Forelimb muscle (tissue), 1 donor: ENCODE measurements at places on chromosomes 2 and 18. TPM values are rescaled to one million over a fixed set of nuclear protein-coding genes. Genes with fewer than 3 reads are reported as not detected.
A peak's percentile ranks its signal among the peaks of the same experiment; 100 is the strongest.

FAM110C gene
- polyA plus RNA-seq, result 1.8 TPM

SCYGR6 gene
- polyA plus RNA-seq, result not detected

SULT1C4 gene
- polyA plus RNA-seq, result 16.6 TPM

GAD1 gene
- polyA plus RNA-seq, result 0.83 TPM

ESPNL gene
- polyA plus RNA-seq, result 2.6 TPM

SCLY gene
- 8.0 TPM for polyA plus RNA-seq

DNA sequence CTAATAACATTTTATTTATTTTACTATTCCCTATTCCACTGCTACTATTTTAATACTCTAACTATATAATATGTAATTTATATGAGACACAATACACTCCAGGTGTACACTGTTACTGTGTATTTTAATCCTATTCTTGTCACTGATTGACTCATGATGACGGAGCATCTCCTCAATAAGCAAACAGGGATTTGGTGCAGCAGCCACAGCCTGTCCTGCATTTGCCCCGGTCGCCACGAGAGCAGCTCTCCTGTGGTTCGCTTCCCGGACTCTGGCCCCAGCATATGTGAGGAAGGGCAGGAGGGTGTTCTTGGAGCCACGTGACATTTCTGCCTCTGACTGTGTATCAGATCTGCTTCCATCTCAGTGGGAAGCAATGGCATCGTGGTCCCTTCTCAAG, 74.1 kb upstream of the PXDN start:
- no peak for DNase-seq

DNA sequence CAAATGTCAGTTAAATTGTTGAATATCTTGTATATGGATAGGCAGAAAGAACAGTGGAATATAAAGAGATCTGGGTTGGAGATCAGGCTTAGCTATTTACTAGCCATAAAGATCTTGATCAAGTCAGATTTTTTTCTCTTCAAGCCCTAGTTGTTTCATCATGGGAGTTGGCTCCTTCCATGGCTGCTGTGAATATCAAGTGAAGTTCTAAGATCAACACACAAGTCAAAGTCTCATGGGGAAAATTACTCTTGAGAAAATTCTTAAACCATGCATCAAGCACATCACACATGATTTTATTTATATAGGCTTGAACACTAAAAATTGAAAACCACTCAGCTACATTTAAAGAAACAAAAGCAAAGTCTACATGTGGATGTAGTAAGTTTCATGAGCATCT, 79.8 kb downstream of the C1D start:
- DNase-seq, result no peak

DNA sequence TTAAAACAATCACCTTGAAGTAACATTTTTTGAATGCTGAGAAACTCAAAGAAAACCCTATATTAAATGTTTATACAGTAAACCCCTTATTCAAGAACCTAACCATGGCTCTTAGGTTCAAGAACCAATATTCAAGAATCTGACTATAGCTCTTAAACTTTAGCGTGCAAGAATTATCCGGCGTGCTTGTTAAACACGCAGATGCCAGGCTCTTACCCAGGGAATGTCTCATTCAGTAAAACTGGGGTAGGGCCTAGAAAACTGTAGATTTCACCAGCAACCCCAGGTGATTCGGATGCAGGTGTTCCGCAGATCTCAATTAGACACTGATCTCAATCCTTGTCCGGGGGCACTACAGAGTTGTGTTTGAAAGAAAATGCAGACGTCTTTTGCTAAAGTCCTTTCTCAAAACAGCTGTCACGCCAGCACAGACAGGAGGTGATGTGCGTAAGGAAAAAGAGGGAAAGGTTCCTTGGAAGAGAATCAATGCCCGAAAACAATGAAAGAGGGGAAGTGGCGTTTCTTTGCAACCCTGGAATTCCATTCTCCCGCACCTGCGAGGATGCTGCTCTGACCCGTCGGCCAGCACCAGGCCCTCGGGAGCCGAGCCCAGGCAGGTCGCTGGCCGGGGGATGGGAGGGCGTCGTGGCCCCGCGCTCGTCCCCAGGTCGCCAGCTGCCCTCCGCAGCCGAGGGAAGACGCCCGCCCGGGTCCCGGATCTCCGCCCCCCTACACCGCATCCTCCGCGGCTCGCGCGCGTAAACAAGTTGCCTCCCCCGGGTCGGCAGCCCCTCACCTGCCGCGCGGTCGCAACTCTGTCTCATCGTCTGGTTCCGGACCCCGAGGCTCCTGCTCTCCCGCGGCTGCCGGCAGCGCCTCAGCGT, 851 bp downstream of the EIF2AK3 start:
- no peak for DNase-seq

- DNase-seq, result no peak
Measured at GRCh38 chr2:23673830-23674679, 252.9 kb downstream of the ATAD2B start.

DNA sequence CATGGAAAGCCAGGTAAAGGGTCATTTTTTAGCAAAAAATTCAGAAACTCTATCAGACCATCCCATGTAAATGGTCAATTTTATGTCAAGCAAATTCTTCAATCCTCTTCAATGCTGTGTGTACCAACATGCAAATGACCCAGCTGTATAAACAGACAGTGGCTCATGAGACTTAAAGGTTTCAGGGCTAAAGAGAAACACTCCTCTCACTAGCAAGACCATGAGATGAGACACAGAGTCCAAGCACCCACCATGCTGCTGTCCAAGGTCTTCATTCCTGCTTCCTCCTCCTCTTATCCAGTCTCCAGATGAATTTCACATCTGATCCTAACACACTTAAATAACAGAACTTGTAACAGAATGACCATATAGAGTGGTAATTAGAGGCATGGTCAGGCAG, 30.8 kb upstream of the ONECUT2 start:
- no peak for DNase-seq

GRCh38 chr2:39511219-39511604, 74.1 kb upstream of the MAP4K3 start:
- DNase-seq, result no peak

GRCh38 chr2:69827796-69828540, 1.5 kb upstream of the GMCL1 start:
- DNase-seq, result no peak

GRCh38 chr2:198498516-198498915, 694.1 kb downstream of the PLCL1 start:
- no peak for DNase-seq

DNA sequence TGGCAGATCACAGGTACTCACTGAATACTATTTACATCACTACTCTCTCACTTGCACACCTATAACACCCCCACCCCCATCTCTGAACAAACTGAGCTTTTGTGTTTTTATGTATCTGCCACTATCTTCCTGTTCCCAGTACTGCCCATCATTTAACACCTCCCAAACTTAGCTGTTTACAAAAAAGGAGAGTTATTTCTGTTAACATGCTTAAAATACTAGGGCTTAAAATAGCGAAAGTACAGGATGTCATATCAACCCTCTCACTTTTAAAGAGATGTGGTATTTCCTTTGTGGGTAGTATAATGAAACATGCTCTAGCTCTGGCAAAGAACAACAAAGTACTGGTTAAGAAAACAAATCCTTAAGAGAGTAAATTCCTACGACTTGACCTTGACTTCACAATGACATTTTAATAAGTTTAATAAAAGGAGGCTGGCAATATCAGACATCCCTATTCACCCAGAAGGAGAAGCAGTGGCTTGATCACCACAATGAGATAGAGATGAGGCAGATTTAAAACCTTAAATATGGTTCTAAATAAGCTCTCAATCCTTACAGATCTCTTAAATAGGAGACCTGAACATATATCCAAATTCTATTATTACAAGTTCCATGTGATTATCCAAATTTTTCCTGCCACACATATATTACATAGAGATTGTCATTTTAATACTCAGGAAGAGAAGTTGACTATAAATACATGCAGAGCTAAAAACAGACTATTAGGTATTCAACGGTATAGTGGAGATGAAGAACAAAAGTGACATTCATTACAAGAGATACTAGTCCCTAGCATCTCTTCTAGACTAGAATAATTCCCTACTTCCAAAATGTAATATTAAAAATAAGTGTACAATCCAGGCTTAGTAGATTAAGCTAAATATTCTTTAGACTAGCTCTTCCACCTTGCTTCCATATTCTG, 36.9 kb downstream of the TRAK2 start:
- no peak for DNase-seq

DNA sequence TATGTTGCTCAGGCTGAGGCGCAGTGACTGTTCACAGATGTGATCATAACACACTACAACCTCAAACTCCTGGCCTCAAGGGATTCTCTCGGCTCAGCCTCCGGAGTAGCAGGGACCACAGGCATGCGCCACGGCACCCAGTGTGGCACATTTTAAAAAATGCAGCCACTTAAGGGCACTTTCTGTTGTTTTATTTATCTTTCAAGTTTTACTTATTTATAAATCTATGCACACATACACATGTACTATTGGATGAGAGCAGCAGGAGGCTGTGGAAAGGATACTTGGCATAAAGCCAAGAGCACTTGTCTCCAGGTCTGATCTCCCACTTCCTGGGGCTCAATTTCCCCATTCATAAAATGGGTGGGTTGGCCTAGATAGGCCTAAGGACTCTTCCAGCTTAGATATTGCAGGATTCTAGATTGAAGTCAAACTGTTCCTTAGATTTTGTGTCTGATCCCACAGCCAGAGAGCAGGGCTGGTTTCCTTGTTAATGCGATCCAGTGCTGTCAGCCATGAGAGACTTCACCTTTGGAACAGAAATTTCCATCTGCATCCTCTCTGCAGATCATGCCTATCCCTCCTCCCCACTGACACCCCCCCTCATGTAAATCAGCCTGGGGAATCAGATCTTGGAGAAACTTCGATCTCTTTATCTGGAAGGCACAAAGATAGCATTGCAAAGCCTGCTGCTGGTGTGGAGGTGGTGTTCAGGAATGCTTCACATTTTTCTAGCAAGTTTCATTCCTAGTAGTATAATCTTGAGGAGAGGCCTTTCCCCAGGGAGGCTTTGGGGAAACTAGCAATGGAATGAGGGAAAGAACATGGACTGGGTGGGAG, 24.7 kb downstream of the PCBP1 start:
- DNase-seq, result no peak

GRCh38 chr2:20621366-20622295, 29.3 kb downstream of the HS1BP3 start:
- DNase-seq, result no peak

GRCh38 chr18:44698518-44698917, 17.8 kb downstream of the SETBP1 start:
- no peak for DNase-seq

- DNase-seq, result peak; percentile 86
Measured at GRCh38 chr2:177740700-177741099, 331.9 kb downstream of the PDE11A start.

DNA sequence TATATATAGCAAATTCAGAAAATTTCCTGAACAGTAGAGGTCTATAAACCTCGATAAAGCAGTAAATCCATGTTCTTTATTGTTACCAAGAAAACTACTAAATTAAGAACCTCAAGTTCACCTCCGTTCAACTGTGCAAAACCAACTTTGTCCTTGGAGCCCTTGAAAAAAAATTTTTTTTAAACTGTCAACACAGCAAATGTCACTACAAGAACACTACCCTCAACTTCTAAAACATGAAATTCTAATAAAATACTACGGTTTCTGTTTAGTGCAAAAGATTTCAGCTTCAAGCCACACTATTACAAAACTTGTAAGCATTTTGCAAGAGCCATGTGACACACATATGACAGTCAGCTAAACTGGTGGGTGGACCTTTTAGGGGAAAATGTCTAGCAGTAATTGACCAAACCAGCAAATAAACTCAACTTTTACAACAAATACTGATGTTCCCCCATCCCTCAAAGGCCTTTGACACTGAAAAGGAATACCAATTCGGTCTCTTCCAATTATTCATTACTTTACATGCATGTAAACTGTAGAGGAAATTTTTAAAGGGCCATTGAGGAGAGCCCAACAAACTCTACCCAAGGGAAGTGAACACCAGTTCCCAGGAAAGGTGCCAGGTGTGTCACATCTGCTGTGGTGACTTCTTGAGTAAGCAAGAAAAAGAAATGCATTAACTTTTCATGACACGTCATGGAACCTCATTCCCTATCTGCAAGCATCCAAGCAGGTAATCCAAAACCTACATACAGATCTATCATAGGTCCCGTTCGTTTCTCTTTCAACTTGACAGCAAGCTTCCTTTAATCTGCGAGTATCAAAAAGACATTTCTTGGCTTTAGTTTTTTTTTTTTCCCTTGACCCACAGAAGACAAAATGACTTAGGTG, 1.4 kb downstream of the RAB1A start:
- no peak for DNase-seq

- no peak for DNase-seq
Measured at GRCh38 chr2:38712871-38713270, 38.3 kb downstream of the SRSF7 start.

DNA sequence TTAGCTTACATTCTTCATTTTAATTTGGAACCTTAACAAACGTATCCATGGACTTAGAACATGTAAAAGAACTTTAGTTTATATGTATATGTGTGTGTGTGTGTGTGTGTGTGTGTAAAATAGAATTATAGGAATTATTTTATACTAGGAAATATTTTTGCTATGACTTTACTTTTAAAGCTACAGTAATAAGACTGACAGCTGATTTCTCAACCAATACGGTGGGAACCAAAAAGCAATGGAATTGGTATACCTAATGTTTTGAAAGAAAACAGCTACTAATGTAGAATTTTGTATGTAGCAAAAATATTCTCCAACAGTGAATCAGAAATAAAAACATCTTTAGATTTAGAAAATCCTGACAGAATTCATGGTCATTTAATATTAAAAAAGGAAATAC, 146.5 kb upstream of the ARL4C start:
- no peak for DNase-seq

DNA sequence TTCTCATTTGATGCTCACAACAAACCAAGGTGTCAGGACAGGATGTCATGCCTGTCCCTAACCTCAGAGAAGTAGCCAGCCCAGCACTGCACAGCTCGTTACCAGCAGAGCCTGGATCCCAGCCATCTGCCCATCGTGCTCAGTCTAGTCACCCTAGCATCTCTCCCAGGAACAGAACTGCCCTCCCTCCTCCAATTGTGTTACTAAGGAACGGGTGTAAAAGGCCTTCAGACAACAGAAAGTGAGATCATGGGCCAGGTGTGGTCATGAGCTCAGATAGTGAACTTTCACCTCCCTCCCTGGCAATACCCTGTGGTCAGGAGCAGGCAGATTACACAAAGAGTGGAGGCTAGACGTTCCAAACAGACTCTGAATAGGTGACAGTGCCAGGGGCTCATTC, 111.8 kb upstream of the PPP1CB start:
- DNase-seq, result no peak
